LHCN-M2 (cell line): ENCODE measurements at places on chromosomes 11 and 22. TPM values are rescaled to one million over a fixed set of nuclear protein-coding genes. Genes with fewer than 3 reads are reported as not detected.

Gene CATSPER1
- total RNA-seq = 0.75 and 1.8 TPM in 2 replicates

Gene PTGDR2
- 0.06 TPM in 1 of 2 replicates, not detected in the other for total RNA-seq

Gene OR10G4
- total RNA-seq = not detected in 2 replicates

Gene C11orf98
- total RNA-seq = 55.7 and 72.4 TPM in 2 replicates

Gene PVALB
- not detected in 2 replicates for total RNA-seq

Gene NPAS4
- 0.13 TPM in 1 of 2 replicates, not detected in the other for total RNA-seq

Gene C1QTNF4
- total RNA-seq = 0.19 TPM in 1 of 2 replicates, not detected in the other

Gene GPR83
- total RNA-seq = not detected in 2 replicates

Gene ATG13
- 54.2 and 70.2 TPM in 2 replicates for total RNA-seq

- peak; percentile 65 for DNase-seq
Observed at GRCh38 chr11:35077709-35078469, 61.1 kb upstream of the CD44 start.

GRCh38 chr11:103487113-103487512 is 377.9 kb downstream of the DYNC2H1 start:
- DNase-seq = no peak

- DNase-seq = no peak
Observed at GRCh38 chr11:65182258-65183170, 786 bp downstream of the CAPN1 start.

DNA sequence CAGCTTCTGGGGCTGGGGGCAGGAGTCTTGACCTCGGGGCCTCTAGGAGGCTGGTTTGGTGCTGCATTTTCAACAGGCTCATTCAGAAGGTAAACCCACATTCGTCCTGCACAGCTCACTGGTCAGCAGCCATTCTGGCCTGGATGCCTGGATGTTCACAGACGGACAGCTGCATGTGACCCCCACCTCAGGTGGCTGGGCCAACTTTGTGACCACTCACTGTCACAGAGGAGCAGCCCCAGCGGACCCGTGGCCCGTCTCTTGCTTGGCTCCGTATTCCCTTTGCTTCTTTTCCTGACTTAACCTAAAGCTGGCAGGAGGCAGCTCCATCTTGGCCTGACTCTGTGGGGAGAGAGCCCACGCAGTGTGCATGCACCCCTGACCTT is 8.2 kb downstream of the DGCR8 start:
- no peak for DNase-seq

GRCh38 chr11:79076526-79077115 is 364.2 kb downstream of the TENM4 start:
- DNase-seq = no peak

GRCh38 chr11:1785749-1786413 is 22.2 kb upstream of the CTSD start:
- no peak for DNase-seq

GRCh38 chr11:3753110-3753509 is 44.2 kb downstream of the NUP98 start:
- no peak for DNase-seq

DNA sequence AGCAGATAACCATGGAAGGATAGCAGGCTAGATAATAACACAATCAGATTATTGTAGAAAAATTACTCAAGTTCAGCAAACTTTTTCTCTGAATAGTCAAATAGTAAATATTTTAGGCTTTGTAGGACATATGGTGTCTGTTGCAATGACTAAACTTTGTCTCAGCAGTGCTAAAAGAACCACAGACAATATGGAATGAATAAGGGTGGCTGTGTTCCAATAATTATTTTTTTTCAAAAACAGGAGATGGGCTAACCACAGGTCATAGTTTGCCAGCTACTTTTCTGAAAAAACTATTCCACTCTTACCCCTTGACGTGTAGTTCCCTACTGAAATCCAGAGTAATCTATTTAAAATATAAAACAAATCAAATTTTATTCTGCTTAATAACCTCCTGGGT is 153.9 kb upstream of the LRRC4C start:
- no peak for DNase-seq

- peak; percentile 43 for DNase-seq
Observed at GRCh38 chr11:129695571-129696308, 119.9 kb upstream of the TMEM45B start.

DNA sequence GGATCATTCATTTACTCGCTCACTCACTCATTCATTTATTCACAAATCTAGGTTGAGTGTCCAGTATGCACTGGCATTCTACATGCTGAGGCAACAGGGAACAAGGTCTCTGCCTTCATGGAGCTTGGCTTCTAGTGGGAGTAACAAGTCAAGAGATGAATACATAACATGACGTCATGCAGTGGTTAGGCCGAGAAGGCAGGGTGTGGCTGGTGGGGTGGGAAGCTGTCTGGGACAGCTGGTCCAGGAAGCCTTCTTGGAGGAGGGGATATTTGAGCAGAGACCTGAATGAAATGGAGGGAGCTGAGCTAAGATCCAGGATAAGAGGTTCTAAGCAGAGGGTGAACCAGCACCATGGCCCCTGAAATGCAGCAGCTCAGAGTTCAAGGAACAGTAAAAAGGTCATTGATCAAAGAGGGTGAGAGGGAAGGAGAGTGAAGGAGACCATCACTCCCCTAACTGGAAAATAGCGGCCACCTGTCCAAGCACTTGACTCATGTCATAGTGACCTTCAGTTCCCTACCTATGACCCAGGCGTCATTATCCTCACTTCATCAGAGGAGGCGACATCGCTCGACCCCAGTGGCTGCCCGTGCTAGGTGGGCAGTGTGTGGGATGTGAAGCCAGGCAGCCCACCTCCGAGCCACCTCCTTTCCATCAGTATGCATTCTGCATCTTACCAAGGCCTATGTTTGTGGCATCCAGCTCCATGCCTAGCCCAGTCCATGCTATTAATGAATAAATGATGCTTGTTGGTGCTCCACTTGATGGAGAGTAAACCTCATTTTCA is 105.0 kb downstream of the TSPAN18 start:
- DNase-seq = no peak

- DNase-seq = no peak
Observed at GRCh38 chr22:20852503-20852902, 6.1 kb downstream of the PI4KA start.

- peak; percentile 26 for DNase-seq
Observed at GRCh38 chr11:128632141-128632791, 44.9 kb upstream of the ETS1 start.

GRCh38 chr11:95923728-95924413 is at the start of gene MTMR2:
TSS of gene MTMR2 (minus strand) at chr11:95924107. CDS start at chr11:95923954, 153 bp downstream.
- peak; percentile 75 for DNase-seq

GRCh38 chr11:2558861-2559526 is 114.2 kb downstream of the KCNQ1 start:
- no peak for DNase-seq

DNA sequence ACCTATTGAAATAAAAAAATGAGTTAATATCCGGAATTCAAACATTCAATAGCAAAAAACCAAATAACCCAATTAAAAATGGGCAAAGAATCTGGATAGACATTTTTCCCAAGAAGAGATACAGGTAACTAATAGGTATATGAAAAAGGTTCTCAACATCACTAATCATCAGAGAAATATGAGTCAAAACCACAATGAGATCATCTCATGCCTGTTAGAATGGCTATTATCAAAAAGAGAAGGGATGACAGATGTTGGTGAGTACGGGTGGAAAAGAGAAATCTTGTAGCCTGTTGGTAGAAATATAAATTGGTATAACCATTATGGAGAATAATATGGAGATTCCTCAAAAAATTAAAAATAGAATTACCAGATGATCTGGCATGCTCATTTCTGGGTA is 26.9 kb upstream of the OR6M1 start:
- no peak for DNase-seq

DNA sequence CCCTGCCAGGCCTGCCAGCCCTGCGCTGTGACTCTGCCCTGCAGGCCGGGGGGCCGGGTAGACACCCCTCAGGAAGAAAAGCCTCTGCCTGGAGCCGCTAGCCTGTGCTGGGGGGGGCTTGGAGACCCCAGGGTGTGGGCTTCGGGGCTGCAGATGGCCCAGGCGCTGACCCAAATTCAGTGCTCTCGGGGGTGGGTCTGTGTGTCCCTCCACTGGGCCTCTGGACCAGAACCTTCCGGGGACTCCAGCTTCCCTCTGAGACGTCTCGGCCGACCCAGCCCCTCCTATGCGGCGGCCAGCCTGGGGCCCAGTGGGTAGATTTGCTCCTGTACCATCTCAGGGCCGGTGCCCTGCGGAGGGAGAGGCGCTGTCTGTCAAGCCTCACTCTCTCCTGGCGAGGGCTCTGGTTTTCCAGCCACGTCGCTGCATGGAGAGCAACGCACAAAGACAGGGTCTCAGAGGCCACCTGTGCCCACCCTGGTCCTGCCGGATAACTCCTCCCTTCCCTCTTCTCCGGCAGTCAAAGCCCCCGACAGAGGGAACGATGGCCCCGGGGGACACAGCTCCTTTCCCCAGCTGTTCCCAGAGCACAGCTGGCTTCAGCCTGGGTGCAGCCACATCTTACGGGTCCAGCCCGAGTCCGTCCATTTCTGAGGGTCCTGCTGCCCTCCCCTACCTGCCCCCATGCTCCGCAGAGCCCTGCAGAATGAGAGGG is 40.1 kb upstream of the TOLLIP start:
- DNase-seq = no peak

DNA sequence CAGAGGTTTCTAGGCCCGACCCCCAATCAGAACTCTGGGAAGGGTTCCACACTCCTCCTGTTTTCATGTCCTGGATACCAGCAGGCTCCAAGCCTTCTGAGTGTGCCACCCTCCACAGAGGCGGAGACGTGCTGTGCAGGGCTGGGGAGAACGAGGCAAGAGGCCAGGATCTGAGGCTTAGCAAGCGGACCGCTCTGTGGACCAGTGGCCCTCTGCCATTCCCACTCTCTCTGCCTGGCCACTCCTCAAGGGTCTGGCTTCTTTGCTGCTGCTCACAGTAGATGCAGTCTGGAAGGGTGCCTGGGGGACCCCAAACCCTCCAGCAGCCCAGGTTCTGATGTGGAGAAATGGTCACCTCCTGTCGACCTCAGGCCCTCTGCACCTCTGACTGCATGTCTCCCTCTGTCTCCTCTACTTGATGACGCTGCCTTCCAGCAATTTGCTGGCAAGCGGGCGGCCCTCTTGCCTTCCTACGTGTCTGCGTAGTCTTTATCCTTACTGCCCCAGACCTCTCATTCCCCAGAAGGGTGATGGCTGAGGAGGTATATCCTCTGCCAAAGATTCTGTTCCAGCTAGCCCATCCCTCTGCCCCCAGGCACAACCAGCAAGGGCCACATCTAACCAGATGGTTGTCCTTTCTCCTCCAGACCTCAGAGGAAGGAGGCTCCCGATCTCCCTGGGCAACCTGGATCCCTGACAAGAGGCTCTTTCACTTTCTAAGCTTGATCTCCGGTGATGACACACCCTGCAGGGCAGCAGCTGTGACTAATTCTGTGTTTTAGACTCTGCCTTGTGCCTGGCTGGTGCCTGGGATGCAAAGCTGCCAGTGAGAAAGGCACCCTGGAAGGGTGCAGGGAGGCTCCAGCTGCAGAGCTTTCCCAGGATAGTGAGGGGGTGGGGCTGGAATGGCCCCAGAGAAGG is 87.3 kb downstream of the NAT10 start:
- DNase-seq = peak; percentile 92

GRCh38 chr11:95556342-95557163 is 233.0 kb downstream of the FAM76B start:
- DNase-seq = no peak

GRCh38 chr11:304915-305843 is 2.4 kb upstream of the IFITM2 start:
- peak; percentile 47 for DNase-seq

- DNase-seq = no peak
Observed at GRCh38 chr11:66878474-66878873, 21.6 kb downstream of the LRFN4 start.
